NCI-H748 treated with DMSO at 0.1 percent for 48 hours (cell line): ENCODE measurements at places on chromosomes 6 and 20.

DNA sequence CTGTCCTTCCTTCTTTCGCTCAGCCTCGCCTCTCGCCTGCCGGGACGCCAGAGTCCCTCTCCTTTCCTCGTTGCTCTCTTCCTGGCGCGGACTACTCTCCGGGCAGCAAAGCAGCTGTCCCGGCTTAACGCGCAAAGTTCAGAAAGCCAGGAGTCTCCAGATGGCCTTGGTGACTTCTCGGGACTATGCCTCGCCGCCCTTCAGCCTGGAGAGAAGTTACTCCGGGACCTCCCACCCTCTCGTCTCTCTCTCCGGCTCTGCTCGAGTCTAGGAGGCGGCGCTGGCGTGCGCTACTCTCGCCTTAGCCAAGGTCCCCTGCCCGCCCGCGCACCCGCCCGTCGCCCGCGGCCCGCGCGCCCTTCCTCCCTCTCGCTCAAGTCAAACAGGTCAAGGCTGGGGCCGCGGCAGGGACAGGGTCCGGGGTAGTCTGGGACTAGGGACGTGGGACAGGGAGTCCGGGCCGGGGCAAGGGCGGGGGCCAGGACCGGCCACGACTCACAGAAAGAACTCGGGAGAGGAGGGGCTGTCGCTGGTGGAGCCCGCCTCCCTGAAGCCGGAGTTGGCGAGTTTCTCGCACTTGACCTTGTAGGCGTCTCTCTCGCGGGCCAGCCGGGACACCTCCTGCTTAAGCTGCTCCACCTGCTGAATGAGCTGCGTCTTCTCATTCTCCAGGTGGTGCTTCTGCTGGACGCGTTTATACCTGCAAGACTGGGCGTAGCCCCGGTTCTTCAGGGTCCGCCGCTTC, 1.5 kb downstream of the MAFB start:
- DNase-seq: peak; percentile 16

DNA sequence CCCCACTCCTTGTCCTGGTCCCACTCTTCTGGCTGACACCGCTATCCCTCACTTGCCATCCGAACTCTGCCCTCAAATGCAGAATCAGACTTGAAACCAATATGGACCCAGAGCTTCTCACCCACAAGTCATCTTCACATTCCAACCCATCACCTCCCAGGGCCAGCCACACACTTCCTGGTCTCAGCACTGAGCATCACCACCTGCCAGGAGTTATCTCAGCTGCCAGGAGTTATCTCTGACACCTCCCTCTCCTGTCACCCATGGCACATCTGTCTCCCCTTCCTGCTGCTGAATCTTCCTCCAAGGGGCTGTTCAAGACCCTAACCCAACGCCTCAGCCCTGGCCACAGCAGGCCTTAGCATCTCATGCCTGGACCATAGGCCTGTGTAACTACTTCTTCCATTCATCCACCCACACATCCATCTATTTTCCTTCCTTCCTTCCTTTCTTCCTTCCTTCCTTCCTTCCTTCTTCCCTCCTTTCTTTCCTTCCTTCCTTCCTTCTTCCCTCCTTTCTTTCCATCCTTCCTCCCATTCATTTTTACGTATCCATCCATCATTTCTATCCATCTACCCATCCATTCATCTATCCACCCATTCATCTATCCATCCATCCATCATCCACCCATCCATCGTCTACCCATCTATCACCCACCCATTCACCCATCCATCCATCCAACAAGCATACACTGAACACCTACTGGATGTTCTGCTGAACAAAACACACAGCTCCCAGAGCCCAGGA, 74.6 kb upstream of the NNAT start:
- DNase-seq: no peak

DNA sequence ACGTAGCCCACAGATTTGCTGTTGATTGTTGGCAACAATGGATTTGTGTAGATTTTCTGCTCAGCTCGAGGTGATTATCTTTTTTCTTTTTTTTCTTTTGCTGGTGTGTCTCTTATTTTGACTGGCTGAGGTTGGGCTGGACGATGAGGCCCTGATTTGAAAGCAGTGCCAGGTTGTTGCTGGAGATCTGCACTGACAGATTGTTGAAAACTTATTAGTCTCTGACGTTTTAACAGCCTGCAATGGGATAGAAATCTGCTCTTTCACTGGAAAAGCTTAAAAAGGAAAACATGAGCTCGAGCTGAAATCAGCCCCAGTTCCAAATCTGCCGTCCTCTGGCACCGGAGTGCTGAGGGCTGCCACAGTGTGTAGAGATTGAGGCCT, 87.7 kb downstream of the PDE7B start:
- no peak for DNase-seq

DNA sequence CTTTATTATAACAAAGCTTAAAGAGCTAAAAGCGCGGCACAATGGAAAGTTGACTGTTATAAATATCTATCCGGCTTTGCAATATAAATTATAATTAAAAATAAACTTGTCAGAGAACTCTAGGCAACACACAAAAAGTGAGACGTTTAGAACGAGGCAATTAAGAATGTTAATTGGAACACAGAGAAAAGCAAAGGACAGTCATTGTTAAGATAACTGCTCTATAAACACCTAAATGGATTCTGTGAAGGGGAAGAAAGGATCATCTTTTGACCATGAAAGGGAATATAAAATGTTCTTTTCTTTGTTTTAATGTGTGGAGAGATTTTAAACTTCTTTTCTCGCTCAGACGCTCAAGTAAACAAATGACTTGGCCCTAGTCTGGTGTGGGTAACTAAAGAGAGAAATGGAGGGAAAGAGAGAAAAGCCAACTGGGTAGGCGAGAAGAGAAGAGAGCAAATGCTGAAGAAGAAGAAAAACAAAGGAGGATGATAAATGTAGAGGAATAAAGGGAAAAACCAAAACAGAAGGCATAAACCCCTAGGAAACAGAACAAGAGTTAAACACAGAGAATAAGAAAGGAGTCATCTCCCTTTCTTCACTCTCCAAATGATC, 9.3 kb upstream of the SALL4 start:
- DNase-seq: no peak

- no peak for DNase-seq
These were observed 57.7 kb downstream of the TMEM242 start for GRCh38 chr6:157265635-157266034.

DNA sequence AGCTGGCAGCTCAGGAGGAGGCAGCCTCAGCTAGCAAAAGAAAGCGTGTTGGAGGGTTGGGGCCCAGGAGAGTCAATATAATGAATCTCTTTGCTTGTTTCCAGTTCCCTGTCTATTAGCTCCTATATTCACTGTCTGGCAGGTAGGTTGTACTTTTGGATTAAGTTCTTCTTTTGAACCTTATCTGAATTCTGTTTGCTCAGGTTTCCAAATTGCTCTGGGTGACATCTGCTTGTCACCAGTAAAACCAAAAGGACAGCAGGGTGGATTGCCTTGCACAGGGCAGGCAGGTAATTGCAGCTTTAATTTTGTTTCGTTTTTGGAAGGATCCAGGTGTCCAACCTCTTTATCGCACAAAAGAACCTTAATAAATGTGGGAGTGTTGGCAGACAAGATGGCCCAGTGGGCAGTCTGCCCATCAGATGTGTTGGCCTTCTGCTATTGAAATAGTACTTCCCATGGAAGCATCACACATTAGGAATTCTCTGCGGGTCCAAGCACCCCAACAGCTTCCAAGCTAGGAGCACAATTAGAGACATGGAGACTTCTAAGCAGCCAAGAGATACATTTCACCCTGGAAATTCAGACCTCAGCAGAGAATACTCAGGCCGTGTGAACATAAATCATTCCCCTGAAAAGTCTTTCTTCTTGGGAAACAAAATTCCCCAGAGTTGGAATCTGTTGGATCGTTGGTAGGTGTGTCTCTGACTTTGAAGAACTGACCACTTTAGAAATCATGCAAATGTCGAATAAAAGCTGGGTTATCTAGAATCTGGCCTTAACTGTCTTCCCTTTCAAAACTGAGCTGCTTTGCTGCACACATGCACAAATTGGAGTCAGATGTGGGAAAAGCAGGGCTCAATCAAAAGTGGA, 286.9 kb upstream of the BMP2 start:
- DNase-seq: peak; percentile 80

DNA sequence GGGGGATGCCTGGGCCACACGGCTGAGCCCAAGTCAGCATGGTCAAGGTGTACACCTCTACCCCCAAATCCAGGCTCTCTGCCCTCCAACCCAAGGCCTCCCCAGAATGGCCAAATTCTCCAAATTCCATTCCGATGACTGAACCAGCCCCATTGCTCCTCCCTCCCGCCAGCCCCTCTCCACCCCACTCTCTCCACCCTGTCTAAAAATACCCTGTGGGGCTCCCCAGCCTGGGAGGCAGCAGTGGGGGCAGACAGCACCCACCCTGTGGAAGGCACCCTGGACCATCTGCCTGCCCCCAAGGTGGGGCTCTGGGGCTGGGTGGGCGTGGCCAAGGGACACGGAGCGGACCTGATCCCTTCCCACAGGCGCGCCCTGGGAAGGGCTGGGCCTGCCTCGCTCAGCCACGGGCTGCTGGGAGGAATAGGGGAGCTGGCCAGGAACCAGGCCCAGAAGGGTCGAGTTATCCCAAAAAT, 11.4 kb downstream of the TEAD3 start:
- DNase-seq: no peak

- no peak for DNase-seq
These were observed 170.6 kb downstream of the PHACTR1 start for GRCh38 chr6:12886961-12887775.

DNA sequence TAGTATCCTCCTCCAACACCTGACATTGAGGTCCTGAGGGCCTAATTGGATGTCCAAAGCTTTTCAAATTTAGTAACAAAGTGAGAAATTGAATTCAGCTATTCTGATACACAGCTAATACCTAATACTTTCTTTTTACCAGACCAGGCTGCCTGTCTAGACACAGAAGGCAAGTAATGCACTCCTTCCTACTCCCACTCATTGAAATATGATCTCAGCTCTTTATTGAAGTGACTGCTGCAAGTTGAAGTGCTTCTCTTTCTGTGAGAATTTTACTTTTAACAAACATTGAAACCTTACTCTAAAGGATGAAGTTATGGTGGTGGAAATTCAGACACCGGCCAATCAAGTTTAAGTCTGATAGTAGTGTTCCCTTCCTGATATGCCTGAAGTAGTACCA, 90.8 kb upstream of the OGFRL1 start:
- DNase-seq: no peak

GRCh38 chr20:40336533-40336932, 352.5 kb downstream of the MAFB start:
- DNase-seq: no peak

GRCh38 chr6:111812060-111813038, 60.9 kb downstream of the FYN start:
- DNase-seq: no peak

- DNase-seq: no peak
These were observed at the start of gene HLA-DOA for GRCh38 chr6:33008944-33009861. HLA-DOA (minus strand) TSS chr6:33009591.

DNA sequence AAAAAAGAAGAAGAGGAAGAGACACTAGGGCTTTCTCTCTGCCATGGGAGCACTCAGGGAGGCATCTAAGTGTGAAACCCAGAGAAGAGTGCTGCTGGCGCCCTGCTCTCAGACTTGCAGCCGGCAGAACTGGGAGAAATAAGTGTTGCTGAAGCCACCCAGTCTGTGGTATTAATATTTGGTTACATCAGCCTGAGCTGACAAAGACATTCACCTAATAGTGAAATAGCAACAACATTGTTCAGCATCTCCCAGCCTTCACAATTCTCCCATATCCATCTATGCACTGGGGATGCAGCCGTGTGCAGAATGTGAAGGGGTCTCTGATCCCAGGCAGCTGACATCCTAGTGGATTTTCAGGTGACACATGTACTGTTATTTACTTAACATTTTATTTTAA, 12.0 kb downstream of the KCNG1 start:
- DNase-seq: no peak

GRCh38 chr20:3901028-3901705, 12.0 kb downstream of the PANK2 start:
- DNase-seq: no peak

- DNase-seq: no peak
These were observed 85.4 kb downstream of the NDUFAF5 start for GRCh38 chr20:13870170-13870748.

DNA sequence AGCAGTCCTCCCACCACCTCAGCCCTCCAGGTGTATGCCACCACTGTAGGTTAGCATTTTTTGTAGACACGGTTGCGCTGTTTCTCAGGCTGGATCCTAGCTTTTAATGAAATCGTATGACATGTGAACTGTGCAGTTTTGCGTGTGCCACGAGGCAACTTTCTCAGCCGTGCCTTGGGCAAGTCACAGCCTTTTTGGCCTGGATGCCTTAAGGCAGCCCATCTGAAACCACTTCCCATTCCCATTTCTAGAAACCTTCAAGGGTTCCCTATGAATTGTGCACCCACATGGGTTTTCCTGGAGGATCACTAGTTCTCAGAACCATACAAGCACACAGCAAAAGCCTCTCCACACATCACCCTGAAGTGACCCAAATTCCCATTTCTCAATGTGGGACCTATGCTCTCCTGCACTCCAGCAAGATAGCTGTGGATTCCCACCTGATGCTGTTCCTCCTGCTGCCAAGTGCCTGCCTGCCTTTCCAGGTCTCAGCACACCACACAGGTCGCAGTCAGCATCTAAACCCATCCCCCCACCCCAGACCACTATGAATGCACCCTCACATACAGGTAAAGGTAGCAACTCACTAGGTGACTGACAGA, 28.9 kb downstream of the SNX5 start:
- DNase-seq: no peak

- DNase-seq: no peak
These were observed 1111.6 kb upstream of the FLRT3 start for GRCh38 chr20:15449061-15449460.

GRCh38 chr20:47610945-47611250, 109.2 kb downstream of the NCOA3 start:
- no peak for DNase-seq

DNA sequence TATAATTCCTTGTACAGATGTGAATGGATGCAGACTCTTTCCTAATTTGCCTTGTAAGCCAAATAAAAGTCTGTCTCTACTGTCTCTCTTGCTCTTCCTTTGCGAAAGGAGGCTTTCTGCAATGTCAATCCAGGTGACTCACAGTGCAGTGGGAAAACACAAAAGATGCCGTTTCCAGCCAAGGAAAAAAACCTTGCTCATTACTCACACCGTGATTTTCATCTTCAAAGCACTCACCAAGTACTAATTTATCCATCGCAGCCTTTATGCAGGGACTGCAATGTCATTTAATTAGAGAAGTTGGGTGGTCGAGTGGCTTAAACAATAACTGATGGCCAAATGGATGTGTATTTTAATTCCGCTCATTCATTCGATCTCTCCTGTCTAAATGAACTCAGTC, 23.8 kb downstream of the SAYSD1 start:
- peak; percentile 95 for DNase-seq

DNA sequence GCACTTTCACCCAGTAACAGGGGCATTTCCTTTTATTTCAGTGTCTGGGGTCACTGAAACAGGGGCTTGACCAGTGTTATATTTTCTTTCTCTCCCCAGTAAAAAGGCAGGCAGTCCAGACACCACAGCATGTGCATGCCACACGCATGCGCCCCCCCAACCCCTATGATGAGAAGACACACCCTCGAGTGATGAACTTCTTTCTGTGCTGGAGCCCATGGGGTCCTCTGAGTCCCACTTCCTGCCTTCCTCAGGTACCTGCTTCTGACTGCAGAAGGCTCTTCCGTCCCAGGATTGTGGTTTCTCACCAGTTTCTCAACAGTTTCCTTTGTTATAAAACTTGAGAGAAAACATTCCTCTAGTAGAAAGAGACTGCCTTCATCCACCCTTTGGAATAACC, 45.7 kb upstream of the TMEM181 start:
- DNase-seq: no peak

- DNase-seq: no peak
These were observed 14.9 kb downstream of the TMEM170B start for GRCh38 chr6:11552442-11552841.

- DNase-seq: no peak
These were observed 81.7 kb upstream of the CD83 start for GRCh38 chr6:14035874-14036273.
